Karpas-422 (cell line): ENCODE measurements at places on chromosomes 5 and 9. TPM values are rescaled to one million over a fixed set of nuclear protein-coding genes. Genes with fewer than 3 reads are reported as not detected.
A peak's percentile ranks its signal among the peaks of the same experiment; 100 is the strongest.

PTGES gene
- not detected in 2 replicates for total RNA-seq

DNA sequence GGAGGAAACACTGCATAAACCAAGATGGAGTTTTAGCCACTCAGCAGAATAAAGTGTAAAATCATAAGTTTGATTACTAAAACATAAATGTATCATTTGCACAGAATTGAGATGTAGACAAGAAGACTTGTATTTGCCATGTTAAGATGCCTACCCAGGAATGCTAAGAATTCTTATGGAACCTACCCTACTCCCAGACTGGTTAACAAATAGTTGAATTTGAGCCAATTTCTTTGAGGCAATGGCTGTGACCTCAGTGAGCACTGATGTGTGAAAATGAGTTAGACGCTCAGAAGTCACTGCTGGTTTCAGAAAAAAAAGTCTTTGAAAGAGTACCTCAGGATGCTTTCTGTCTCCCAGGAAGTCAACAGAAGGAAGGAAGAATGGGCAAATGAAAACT, 95.6 kb downstream of the ESM1 start:
- DNase-seq = peak; percentile 33
- no peak overlapping the region for H3K27ac ChIP-seq
- H3K4me3 ChIP-seq = no peak overlapping the region
- no peaks in the 10 kb centered on the region for H3K36me3 ChIP-seq
- H3K4me1 ChIP-seq = peaks cover 21% of the 10 kb centered on the region

DNA sequence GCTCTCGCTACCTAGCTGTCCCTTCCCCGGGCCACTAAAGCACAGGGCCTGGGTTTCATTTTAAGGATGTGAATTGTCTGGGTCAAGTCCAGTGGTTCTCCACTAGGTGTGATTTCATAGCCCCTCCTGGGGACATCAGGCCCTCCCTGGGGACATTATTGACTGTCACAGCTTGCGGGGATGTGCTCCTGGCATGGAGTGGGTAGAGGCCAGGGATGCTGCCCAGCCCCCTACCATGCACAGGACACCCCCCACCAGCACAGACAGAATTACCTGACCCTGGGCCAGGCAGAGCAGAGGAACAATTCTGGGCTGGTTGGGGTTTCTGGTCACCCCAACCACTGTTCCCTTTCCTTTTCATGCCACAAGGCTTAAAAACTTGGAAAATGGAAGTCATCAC, 4.1 kb downstream of the FAM78A start:
- H3K27ac ChIP-seq = peak overlapping the region; percentile 82
- no peaks in the 10 kb centered on the region for H3K27me3 ChIP-seq
- H3K36me3 ChIP-seq = no peaks in the 10 kb centered on the region

GRCh38 chr5:68683632-68684036, 410.2 kb upstream of the SLC30A5 start:
- no peak overlapping the region for H3K4me3 ChIP-seq
- no peaks in the 10 kb centered on the region for H3K27me3 ChIP-seq
- H3K27ac ChIP-seq = no peak overlapping the region
- DNase-seq = no peak
- no peaks in the 10 kb centered on the region for H3K4me1 ChIP-seq

GRCh38 chr9:124482431-124483031, 24.7 kb downstream of the NR5A1 start:
- H3K4me1 ChIP-seq = peaks cover 7% of the 10 kb centered on the region
- no peaks in the 10 kb centered on the region for H3K27me3 ChIP-seq
- H3K27ac ChIP-seq = no peak overlapping the region

DNA sequence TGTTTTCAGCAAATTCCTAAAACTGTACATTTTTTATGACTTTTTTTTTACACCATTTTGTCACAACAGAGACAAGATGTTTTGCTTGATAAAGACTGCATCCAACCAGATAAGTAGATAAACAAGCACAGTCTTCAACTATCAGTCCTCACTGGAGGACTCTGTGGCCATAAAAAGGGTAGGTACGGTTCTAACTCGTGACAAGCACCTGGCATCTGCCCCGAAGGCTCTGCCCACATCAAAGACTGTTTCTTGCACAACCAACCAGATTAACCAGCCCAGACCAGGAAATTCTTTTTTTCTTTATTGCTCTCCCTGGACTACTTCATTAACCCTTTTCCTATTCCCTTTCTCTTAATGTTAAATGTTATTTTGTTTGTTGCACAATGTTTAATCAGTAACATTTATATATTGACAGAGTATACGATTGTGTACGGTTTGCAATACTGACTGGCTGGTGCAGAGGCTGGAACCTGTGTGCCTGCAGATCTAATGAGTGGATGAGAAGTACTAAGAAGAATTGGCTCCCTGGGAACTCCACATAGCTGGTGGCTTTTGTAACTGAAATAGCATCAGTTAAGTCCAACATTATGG, 74.1 kb downstream of the SERINC5 start:
- peaks cover 19% of the 10 kb centered on the region for H3K4me1 ChIP-seq
- no peaks in the 10 kb centered on the region for H3K36me3 ChIP-seq
- no peaks in the 10 kb centered on the region for H3K27me3 ChIP-seq
- no peak for DNase-seq
- H3K4me3 ChIP-seq = no peak overlapping the region

SLC25A46 gene
- 64.9 and 121 TPM in 2 replicates for total RNA-seq

DDX4 gene
- not detected in 2 replicates for total RNA-seq

- no peak overlapping the region for H3K27ac ChIP-seq
- DNase-seq = no peak
- H3K36me3 ChIP-seq = no peaks in the 10 kb centered on the region
- no peaks in the 10 kb centered on the region for H3K27me3 ChIP-seq
- H3K4me3 ChIP-seq = no peak overlapping the region
- no peaks in the 10 kb centered on the region for H3K4me1 ChIP-seq
These were observed 515.8 kb downstream of the KDM4C start for GRCh38 chr9:7273575-7273974.

DNA sequence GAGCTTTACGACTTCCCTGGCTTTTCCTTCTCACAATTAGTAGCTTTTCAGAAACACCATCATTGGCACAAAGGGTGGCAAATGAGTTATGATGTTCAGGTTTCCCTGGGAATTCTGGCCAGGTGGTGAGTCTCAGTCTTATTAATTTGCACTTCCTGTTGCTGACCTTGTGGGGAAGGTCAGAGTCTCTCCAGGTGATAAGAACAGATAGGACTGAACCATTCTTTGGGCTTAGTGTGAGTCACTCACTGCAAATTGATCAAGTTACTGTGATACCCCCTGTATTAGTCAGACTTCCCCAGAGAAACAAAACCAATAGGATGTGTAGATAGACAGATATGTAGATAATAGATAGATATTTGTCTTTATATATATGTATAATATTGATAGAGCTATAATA, 53.8 kb upstream of the RANBP3L start:
- no peak overlapping the region for H3K4me3 ChIP-seq
- no peaks in the 10 kb centered on the region for H3K4me1 ChIP-seq
- no peaks in the 10 kb centered on the region for H3K27me3 ChIP-seq
- no peak overlapping the region for H3K27ac ChIP-seq
- DNase-seq = peak; percentile 1

DNA sequence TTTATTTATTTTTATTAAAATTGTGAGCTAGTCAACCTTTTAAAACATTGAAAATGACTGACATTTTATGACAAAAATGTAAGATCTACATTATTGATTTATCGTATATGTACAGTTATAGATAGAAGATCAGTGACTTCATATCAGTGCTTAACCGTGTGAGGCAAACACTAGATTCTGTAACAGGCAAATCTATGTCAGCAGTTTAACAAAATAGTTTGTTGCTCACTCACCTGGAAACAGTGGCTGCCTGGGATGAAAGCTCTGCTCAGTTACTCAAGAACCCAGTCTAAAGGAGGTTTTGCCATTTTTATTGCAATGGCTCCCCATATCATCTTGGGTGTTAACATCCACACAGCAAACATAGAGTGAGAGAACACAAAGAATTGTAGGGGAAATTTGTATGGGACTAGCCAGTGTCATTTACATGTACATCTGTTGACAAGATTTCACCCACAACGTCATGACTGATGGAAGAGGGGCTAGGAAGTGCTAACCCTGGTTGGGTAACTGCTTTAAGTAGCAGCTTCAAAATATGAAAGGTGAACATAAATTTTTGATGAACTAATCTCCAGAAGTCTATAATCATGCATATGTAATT, 49.0 kb downstream of the SGCD start:
- H3K36me3 ChIP-seq = no peaks in the 10 kb centered on the region

DNA sequence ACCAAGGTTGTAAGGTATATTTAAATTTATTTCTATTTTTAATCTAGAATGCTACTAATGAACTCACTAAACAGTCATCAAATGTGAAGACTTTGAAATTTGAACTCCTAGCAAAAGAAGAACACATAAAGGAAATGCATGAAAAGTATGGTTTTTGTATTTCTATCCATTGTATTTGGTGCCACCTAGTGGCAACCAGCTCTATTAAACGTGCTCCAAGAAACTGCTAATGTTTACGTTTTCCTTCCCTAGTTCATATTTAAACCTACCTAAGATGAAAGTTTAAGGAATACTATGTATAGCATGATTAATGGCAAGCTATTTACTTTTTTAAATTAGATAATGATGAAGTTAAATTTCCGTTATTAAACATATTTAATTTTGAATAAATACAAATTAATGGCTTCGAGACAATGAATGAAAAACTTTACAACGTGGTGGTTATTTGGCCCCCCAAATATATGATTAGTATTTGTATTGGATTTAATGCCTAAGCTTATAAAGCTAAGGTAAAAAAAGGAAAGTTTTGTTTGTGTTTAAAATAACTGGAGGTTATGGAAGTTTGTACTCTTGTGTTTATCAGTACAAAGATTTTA, 115.9 kb upstream of the SH3GL2 start:
- peaks cover 7% of the 10 kb centered on the region; the same call in 1 of the 2 replicates for H3K36me3 ChIP-seq
- H3K4me3 ChIP-seq = no peak overlapping the region
- no peak overlapping the region for H3K27ac ChIP-seq
- peak; percentile 86 for DNase-seq

- no peaks in the 10 kb centered on the region for H3K27me3 ChIP-seq
- H3K27ac ChIP-seq = no peak overlapping the region
- H3K4me3 ChIP-seq = no peak overlapping the region
- no peak for DNase-seq
These were observed 11.5 kb downstream of the SPOCK1 start for GRCh38 chr5:137487600-137487999.

CARD9 gene
- 1.3 and 2.9 TPM in 2 replicates for total RNA-seq

EIF4EBP3 gene
- 7.3 and 12.2 TPM in 2 replicates for total RNA-seq

DNA sequence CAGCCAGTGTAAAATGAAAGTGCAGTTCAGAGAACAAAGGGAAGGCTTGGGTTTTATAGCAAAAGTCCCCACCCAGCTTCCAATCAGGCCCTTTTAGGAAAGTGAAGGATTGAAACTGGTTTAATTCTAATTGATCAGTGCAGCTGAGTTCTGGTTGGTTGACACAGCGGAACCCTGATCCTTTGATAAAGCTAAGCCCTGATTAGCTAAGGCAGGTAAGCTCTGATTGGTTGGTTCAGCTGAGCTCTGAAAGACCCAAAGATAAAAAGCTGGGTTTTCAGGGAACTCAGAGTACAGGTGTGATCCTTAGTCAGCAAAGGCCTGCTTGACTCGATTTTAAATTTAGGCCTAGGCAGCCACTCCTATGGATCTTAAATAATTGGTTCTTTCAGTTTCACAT, 70.8 kb upstream of the PRRC1 start:
- no peak overlapping the region for H3K27ac ChIP-seq
- no peak for DNase-seq
- H3K27me3 ChIP-seq = no peaks in the 10 kb centered on the region
- no peak overlapping the region for H3K4me3 ChIP-seq

DNA sequence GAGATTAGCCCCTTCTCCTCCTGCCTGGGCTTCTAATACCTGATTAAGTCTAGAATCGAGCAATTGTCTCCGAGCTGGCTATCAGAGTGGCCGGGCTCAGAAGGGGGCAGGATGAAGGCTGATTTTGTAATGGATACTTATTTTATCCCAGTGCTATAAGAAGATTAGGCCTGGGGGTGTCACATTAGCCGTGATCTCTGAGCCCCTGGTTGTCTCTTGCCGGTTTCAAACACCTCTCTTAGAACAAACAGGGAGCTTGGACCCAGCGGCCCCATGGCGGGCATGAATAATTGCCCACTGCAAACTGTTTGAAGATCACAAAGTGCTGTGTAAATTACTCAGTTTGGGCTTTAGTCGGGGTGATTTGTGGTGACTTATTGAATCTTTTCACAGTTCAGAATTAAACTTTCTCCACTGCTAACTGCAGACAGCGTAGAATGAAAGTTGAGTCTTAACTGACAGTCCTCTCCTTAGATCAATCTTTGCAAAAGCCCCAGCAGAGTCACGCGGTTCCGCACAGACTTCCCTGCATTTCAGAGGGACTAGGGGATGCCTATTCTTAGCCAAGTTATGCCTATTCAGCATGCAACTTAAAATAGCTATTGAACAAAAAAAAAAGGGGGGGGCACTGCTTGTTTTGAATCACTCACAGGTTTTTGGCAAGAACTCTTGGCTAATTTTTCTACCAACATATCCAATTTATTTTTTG, 200.6 kb upstream of the IRX1 start:
- H3K4me1 ChIP-seq = no peaks in the 10 kb centered on the region
- H3K27ac ChIP-seq = no peak overlapping the region
- DNase-seq = no peak
- H3K4me3 ChIP-seq = no peak overlapping the region

DNA sequence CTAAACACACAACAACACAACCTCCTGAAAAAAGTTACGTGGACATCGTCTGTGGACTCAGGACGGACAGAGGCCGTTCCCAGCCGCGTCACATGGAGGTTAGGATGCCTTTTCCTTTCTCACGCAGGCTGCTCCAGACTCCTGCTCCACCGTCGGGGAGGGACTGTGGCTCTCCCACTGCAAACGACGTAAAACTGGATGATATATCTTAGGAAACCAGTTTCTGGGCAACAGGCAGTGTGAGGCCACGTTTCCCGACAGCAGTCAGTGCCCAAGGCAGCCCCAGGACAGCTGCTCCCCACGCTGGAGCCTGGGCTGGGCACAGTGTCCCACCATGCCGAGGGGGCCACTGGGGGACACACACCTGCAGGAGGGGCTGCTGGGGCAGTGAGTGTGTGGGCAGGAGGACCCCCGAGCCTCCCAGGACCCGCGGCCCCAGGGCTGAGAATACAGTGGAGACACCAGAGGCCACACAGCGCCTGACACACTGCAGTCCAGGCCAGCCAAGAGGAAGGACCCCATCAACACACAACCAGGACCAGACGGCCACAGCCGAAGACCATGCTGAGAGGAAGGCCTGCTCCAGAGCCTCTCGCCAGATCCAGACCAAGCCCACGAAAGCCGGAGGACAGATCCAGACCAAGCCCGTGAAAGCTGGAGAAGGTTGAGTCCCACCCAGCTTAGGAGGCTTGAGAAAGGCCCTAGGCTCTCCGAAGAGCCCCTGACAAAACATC, 26.2 kb downstream of the EXD3 start:
- no peak overlapping the region for H3K4me3 ChIP-seq
- H3K27ac ChIP-seq = no peak overlapping the region
- DNase-seq = no peak
- no peaks in the 10 kb centered on the region for H3K36me3 ChIP-seq
- H3K4me1 ChIP-seq = peaks cover 12% of the 10 kb centered on the region
- no peaks in the 10 kb centered on the region for H3K27me3 ChIP-seq

DNA sequence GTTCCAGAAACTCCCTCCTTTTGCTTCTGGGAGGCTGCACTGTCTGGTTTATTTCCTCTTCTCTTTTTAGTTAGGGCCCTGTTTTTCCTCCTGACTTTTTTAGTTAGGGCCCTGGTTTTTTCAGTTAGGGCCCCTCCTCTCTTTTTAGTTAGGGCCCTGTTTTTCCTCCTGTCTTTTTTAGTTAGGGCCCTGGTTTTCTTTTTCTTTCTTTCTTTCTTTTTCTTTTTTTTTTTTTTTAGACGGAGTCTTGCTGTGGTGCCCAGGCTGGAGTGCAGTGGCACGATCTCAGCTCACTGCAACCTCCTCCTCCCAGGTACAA, 15.1 kb downstream of the GSN start:
- H3K4me1 ChIP-seq = peaks cover 15% of the 10 kb centered on the region
- no peak overlapping the region for H3K4me3 ChIP-seq
- no peak for DNase-seq
- H3K27ac ChIP-seq = no peak overlapping the region

SLC4A9 gene
- not detected in 2 replicates for total RNA-seq

NDUFS6 gene
- total RNA-seq = 41.4 and 76.8 TPM in 2 replicates
